ENCODE measurements at places on chromosomes 7 and 10. TPM values are rescaled to one million over a fixed set of nuclear protein-coding genes. Genes with fewer than 3 reads are reported as not detected.

OR2A1 gene
- not detected for total RNA-seq

PHYHIPL gene
- not detected for total RNA-seq

PTPN20 gene
- 0.20 TPM for total RNA-seq

CLCN1 gene
- total RNA-seq = 0.07 TPM

GCK gene
- total RNA-seq = not detected
